Activated naive CD4-positive, alpha-beta T cell treated with anti-CD3 and anti-CD28 coated beads, Interleukin-2, amount 50 U/mL, for 72 hours (primary cell): ENCODE measurements at places on chromosomes 3 and 15.

DNA sequence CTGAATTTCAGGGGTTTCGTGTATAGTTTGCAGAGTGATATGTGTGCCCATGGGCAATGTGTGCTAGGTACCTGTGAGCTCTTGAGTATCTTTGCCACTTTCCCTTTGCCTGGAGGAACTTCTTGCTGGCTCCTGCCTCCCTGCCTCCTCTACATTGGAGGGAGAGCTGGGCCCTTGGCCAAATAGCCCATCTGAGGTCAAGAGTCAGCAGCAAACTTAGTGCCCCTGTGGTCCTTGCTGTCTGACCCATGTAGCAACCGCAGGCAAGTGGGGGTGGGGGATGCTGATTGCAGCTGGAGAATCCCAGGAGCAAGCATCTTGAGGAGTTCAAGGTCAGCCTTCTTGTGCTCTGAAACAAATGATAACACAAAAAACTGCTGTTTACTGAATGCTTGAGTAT is 5.4 kb upstream of the TBC1D21 start:
- no peak for DNase-seq

DNA sequence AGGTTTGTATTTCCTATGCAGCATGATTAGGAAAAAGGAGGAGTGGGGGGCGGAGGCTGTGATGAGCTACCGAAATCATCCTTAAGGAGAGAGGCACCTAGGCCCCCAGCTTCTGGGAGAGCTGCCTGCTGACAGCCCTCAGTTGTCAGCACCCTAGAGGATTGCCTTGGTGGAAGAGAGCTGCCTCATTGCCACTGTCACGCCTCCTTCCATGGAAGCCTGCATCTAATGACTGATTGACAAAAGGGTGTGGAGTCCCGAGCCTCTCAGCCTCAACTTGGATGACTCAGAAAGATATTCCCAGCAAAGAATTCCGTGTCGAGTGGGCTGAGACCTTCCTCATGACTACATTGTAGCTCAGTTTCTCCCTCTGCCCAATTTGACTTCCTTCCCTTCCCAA is 320.4 kb upstream of the PROK2 start:
- DNase-seq, result no peak

- DNase-seq, result no peak
Observed at GRCh38 chr3:68271145-68271544, 616.7 kb upstream of the SUCLG2 start.

DNA sequence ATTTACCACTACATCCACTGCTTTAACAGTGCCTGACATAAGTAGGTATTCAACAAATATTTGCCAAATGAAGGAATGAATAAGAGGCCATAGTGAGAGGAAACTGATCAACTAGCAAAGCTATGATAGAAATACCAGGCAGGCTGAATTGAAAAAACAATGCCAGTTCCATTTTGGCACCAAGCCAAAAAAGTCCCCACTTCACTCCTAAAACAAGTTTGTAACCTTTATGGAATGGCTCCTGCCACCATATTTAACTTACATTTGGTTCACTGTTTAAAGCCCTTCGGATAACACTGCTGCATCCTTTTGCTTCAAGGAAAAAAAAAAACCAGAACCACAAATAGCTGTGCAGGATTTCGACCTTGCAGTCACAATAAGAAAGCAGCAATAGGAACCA is 166.1 kb downstream of the FRMD5 start:
- DNase-seq, result no peak
